ENCODE measurements at places on chromosomes 4 and X.

DNA sequence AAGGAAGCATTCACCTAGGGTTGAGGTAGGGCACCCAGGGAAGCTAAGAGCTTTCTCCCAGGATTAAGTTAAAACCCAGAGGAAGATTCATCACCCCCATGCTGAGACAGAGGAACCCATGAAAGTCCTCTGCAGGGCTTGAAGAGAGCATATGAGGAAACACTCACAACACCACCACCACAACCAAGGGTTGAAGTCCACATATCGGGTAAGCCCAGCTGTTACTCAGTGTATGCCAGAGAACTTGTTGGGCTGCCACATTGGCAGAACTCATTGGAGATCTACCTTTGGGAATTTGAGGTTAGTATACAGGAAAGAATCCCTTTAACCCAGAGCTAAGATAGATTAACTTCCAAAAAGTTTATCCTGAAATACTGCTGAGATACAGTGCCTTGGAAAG lies 75.1 kb downstream of the INTS6L start:
- DNase-seq, result no peak

- no peak for DNase-seq
These were observed 34.2 kb upstream of the ESX1 start for GRCh38 chrX:104288961-104289360.

DNA sequence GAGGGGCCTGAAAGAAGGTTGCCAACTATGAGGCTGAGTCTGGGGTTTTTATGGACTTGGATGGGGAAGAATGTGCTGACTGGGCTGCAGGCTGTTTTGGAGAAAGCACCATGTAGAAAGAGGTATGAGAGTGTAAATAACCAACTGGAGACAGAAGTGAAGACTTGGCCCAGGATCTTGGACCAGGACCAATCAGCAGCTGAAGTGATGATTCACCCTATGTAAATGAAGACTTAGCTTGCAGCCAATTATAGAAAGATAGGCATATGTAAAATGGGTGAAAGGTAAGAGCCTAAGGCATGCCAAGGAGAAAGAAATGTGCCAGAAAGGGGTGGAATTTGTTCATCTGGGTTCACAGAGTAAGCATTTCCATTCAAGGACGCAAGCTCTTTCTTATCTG lies 856.7 kb upstream of the PRKX start:
- no peak for DNase-seq

- no peak for DNase-seq
These were observed 113.4 kb downstream of the ANTXR2 start for GRCh38 chr4:79959652-79960051.

DNA sequence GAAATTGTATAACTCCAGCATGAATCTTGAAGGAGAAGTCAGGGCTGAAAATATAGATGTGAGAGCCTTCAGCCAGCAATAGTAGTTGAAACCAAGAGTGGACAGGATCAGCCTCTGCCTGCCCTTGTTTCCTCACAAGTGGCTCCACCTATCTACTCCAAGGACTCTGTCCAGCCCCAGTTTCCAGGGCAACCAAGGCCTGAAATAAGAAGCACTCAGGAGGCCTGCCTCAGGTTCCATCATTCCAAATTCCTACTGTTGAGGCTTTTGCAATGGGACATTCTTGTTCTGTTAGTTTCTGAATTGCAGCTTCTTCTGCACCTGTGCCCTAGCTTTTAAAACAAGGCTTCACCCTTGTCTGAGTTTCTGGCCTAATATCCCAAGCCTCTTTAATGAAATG lies 41.6 kb downstream of the TRPC5OS start:
- no peak for DNase-seq

DNA sequence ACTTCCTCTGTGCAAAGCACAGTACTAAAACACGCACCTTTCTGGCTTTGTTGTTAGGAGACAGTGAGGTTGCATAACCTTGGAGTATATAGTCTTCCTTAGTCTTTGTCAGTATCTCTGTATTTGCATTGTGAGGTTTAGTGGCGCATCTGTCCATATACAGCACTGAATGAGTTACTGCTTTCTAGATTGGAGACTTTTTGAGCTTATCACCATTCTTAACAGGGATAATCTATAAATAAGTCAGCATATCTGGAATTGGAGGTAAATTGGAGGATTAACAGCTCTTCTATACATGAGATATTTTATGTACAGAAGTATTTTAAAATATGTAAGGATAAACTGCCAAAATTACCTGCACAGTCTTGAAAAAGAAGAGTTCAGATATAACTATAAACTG lies 4.3 kb downstream of the FHDC1 start:
- no peak for DNase-seq

- no peak for DNase-seq
These were observed 70.6 kb upstream of the CENPE start for GRCh38 chr4:103268746-103269145.

GRCh38 chr4:34512616-34513015 lies 1731.7 kb downstream of the ARAP2 start:
- no peak for DNase-seq

- peak; percentile 38 for DNase-seq
These were observed 229.6 kb upstream of the AGTR2 start for GRCh38 chrX:115940888-115941332.

DNA sequence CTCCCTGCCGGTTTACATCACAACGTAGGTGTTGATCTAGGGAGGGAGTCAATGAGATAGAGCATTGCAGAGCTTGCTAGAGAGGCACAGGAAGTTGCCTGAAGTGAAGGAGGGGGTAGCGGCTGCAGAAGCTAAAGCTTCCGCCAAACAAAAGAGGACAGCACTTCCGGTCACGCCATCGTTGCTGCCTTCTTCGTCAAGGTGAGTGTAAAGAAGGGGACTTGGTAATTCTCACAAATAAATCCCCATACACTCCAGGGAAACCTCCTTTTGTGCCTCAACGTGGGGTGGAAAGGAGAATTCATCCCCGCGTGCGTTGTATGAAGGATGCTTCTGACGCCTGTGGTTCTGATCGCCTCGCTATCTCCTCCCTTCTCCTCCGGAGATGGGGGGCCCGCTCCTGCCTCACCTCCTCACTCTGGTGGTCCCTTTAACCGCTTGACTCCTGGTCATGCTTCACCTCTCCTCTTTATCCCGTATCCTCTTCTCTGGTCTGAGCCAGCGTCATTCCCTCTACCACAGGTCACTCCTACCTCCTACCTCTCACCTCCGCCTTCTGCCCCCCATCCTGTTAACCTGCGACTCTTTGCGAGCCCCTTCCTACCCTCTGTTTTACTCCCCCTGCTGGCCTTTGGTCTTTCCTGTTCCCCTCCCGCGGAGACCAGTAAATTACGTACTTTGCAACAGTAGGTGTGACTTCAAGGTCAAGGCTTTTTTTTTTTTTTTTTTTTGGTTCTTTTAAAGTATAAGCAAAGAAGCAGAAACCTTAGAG lies 59.9 kb downstream of the GSPT2 start:
- DNase-seq, result peak; percentile 64

DNA sequence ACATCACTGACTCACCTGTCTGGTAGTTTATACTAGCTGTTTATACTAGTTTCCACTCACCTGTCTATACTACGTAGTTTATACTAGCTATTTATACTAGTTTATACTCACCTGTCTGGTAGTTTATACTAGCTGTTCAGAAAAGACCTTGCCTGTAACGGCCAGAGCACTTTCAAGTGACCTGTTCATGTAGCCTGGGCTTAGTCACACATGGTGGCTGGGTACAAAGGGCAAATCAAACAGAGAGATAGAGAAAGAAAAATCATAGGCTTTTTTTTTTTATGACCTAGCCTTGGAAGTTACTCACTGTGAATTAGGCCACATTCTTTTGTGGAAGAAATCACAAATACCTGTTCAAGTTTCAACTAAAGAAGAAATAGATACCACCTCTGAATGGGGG lies 30.7 kb upstream of the SPANXN4 start:
- DNase-seq, result no peak

DNA sequence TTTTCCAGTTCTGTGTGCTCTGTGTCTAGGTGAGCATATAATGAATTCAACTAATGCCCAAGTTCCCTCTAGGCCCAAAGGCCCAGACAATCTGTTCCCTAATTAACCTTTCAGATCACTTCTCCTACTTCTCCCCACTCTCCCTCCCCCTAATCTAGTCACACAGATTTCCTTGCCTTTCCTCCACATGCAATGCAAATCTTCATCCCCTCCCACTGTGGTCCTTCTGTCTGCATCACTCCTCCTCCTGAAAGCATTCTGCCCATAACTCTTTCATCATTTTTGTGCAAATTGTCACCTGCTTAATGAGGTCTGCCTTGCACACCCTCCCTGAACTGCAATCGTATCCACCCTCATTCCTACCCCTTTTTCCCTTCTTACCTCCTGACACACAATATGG lies 346.6 kb downstream of the FBXO8 start:
- DNase-seq, result no peak

GRCh38 chrX:110012818-110013485 lies 10.0 kb downstream of the TMEM164 start:
- no peak for DNase-seq

DNA sequence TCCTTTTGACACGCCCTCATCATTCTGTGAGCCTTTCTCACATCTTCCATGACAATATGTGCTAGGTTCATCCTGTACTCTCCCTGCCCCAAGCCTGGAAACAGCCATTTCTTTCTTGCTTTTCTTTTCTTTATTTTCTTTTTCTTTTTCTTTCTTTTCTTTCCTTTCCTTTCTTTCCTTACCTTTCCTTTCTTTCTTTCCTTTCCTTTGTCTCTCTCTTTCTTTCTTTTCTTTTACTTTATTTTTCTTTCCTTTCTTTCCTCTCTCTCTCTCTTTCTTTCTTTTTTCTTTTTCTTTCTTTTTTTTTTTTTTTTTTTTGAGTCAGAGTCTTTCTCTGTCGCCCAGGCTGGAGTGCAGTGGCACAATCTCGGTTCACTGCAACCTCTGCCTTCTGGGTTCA lies 14.6 kb downstream of the PPP1R3F start:
- no peak for DNase-seq

DNA sequence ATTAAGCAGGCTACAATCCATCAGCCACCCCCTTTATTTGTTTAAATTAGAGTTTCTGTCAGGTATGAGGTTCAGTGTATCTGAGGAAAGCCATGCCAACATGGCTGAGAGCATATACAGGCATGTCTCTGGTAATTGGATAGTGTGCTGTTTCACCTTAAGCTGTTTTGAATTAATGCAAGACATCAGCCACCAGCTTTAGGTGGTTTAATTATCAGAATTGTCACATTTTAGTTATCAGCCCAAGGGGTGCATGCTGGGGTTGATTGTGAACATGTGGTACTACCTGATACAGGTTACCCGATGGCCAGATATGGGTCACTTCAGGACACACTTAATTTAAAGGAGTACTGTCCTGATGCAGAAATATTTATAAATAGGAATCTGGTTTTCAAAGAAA lies 353.2 kb upstream of the TENM3 start:
- DNase-seq, result no peak

GRCh38 chrX:14220386-14220944 lies 190.8 kb upstream of the GEMIN8 start:
- DNase-seq, result no peak

GRCh38 chr4:78766026-78766425 lies 10.1 kb upstream of the BMP2K start:
- peak; percentile 63 for DNase-seq

- DNase-seq, result peak; percentile 14
These were observed 53.5 kb downstream of the PLAC1 start for GRCh38 chrX:134604701-134605311.

DNA sequence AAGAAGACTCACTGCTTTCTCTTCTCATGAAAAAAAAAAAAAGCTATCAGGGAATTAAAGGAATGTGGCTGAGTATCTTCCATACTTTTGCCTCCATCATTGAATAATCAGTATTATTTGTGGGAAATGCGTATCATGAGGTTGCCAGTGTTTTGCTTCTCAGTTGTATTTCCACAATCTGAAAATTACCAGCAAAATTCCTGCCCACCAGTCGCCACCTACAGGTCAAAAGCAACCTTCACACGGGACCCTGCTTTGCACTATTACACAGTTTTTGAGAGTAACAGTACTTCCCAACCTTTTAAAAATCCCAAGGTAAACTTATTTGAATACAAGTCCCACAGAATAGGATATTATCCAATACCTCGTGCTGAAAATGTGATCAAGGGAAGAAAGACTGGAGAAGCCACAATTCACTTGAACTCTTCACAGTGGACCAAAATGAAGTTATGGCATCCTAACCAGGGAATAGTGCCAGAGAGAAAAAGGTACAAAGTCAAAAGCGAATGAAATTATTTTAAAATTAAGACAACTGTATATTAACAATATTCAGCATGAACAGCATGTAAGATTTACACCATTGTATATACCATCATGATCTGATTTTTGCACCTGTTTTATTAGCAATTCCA lies 30.4 kb downstream of the PGRMC1 start:
- peak; percentile 59 for DNase-seq

- no peak for DNase-seq
These were observed 18.1 kb upstream of the ADAD1 start for GRCh38 chr4:122360754-122361153.

DNA sequence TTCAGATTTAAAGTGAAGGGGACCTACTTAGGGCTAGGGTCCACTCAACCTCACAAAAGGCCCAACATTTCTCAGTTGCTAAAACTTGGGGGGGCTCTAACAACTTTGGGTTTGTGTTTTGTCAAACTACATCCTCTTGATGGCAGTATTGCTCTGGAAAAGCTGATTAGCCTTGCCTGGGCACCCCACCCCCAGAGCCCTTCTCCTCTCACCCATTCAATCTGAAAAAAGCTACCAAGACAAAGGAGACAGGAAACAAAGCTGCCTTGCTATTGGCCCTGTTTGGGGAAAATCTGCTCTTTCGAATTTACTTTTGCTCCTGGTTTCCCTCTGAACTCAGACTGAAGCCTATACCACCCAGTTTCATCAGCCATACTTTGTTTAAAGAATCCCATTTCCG lies 195.2 kb upstream of the STK26 start:
- peak; percentile 23 for DNase-seq

DNA sequence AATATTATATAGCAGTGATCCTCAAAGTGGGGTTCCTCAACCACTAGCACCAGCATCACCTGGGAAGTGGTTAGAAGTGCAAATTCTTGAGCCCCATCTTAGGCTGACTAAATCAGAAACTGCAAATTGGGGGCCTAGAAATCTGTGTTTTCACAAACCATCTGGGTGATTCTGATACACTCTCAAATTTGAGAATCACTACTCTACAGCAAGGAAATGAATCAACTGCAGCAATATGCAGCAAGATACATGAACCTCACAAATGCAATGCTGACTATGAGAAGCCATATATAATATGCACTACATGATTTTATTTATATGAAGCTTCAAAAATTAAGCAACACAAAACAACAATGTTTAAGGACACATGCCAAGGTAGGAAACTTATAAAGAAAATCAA lies 36.2 kb upstream of the IRS4 start:
- DNase-seq, result no peak

All from adipocyte (in vitro differentiated cells).